NCI-H1417 (cell line): ENCODE measurements at places on chromosomes 1 and 21.
A peak's percentile ranks its signal among the peaks of the same experiment; 100 is the strongest.

- DNase-seq: no peak
Observed at GRCh38 chr1:206774093-206774492, 1.8 kb upstream of the IL10 start.

- DNase-seq: no peak
Observed at GRCh38 chr1:234206651-234207284, 166.5 kb upstream of the COA6 start.

GRCh38 chr1:121546830-121547591 lies 362.2 kb downstream of the SRGAP2C start:
- DNase-seq: no peak

DNA sequence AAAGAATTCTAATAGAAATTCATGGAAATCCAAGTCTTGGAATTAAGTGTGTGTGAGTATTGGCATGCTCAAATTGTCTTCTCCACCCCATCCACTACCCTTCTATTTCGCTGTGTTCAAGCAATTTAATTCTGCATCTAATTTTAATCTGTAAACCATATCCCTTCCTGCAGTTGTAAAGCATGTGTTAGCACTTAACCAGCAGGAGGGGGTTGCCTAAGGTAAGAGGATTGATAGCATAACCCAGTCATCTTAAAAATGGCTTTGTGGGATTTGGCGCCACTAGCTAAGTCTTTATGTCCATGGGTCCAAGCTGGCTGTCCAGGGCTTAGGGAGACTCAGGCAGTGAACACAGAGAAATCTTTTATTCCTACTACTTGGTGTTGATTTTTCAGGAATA lies 210.3 kb downstream of the PTPRC start:
- DNase-seq: no peak

DNA sequence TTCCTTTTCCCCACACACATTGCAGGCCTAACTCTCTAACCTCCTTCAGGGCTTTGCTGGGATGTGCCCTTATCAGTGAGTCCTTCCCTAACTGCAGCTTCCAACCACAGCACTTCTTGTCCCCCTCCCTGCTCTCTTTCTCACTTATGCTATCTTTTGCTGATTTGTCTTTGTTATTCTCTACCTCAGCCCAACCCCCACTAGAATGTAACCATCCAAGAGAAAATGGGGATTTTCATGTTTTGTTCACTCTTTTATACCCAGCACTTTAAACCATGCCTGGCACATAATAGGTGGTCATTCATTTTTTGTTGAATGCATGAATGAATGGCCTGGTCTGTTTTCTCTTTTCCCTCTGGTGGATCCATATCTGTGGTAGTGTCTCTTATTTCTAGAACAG lies 243.5 kb downstream of the KAZN start:
- DNase-seq: no peak

DNA sequence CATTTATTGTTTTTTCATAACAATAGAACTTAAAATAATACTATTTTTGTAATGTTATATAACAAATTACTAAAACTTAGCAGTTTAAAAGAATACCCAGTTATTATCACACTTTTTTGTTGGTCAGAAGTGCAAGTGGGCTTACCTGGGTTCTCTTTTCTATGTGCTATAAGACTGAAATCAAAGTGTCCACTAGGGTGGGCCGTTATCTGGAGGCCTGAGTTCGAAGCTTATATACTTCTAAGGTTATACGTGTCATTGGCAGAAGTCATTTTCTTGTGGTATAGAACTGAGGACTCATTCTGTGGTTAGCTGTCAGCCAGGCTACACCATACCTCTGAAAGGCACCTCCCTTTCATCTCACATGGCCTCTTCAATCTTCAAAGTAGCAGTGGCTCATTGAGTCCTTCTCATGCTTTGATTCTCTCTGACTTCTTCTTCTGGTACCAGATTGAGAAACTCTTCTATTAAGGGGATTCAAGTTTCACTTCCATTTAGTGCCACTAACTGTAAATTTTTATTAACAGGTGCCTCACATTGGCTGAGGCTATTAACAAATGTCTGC lies 414.3 kb downstream of the AMY1C start:
- no peak for DNase-seq

- DNase-seq: no peak
Observed at GRCh38 chr1:156122086-156122485, 7.6 kb downstream of the LMNA start.

- no peak for DNase-seq
Observed at GRCh38 chr1:187696073-187696472, 867.3 kb downstream of the PLA2G4A start.

DNA sequence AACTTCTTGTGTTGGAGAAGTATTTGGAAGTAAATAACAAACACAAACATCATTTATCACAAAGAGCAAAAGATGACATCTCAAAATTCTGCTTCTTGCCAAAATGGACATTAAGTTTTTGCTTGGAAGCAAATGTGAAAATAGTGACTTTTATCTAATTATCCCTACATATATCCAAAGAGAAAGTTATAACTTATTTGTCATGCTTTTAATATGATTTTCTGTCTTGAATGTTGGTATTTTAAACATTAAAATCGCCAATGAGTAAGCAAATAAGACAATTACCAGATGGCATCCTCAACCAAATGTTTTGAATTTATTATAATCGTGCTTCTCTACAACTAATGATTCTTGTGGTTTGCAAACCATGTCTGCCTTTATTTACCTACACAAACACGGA lies 594.3 kb downstream of the KIF26B start:
- DNase-seq: no peak

- peak; percentile 94 for DNase-seq
Observed at GRCh38 chr1:36083635-36084496, at the start of gene TEKT2. TSS of gene TEKT2 (plus strand) at chr1:36084094. CDS start at chr1:36084922, 828 bp downstream.

DNA sequence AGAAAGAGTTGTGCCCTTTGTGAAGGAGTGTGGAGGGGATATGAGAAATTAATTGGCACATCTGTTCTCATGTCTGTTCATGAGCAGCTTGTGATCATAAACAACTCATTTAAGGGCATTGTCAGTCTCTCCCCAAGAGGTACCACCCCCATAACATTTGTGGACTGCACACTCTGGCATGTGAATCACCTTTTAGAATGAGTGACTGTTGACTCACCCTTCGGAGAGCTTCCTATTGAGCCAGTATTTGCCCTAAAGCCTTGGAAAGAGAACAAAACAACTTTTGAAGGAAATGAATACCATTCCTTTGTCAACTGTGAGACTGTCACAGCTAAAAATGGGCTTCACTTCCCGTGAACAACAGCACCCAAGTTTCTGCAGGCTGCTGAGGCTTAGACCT lies 27.5 kb upstream of the MYSM1 start:
- DNase-seq: peak; percentile 10

GRCh38 chr1:109198745-109199144 lies 15.0 kb upstream of the SARS1 start:
- DNase-seq: no peak
